BJ (cell line): ENCODE measurements at places on chromosomes 6 and 20.

DNA sequence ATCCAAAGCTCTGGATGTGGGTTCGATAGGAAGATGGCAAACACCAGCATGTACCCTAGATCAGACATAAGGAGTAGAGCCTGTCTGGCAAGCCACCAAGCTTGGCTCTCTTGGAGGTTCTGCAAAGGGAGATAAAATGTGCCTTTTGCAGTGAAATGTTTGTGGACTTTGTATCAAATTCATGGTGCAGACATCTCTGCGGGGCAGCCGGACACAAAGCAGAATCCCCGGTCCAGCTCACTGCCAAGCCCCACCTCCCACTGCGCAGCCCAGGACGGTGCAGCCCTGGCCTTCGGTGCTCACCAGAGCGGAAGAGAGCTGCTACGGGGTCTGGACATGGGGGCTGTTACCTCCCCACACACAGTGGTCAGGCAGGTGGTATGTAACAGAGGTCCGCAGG lies 333.6 kb upstream of the JARID2 start:
- DNase-seq, result no peak

DNA sequence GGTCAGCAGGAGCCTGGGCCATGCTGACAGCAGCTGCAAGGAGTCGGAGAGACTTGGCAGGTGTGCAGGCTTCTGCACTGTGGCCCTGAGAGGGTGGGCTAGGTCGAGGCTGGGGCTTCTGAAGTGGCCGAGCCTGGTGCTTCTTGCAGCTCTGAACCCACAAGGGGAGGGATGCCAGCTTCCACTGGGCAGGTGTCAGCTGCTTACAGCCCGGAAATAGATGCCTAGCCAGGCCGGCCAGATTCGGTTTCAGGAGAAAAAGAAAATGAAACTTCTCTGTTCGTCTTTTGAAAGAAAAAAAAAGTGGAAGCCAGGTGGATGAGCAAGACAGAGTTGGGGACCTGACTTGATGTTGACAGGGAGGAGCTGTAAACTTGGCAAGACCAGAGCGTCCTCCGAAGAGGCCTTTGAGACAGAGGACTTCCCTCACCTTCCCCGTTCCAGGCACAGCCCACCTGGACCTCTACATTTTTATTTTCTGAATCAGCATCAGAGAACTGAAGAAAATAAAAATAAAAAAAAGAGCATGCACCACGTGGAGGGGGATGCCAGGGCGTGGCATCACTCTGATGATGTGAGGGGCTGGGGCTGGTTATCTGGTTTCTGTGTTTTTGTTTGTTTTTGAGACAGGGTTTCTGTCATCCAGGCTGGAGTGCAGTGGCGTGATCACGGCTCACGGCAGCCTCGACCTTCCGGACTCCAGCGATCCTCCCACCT lies at the start of gene ZBP1:
TSS of gene ZBP1 (minus strand) at position 153 of the 717 bp plus-strand sequence. CDS start at position 22, 131 bp downstream.
- no peak for DNase-seq

DNA sequence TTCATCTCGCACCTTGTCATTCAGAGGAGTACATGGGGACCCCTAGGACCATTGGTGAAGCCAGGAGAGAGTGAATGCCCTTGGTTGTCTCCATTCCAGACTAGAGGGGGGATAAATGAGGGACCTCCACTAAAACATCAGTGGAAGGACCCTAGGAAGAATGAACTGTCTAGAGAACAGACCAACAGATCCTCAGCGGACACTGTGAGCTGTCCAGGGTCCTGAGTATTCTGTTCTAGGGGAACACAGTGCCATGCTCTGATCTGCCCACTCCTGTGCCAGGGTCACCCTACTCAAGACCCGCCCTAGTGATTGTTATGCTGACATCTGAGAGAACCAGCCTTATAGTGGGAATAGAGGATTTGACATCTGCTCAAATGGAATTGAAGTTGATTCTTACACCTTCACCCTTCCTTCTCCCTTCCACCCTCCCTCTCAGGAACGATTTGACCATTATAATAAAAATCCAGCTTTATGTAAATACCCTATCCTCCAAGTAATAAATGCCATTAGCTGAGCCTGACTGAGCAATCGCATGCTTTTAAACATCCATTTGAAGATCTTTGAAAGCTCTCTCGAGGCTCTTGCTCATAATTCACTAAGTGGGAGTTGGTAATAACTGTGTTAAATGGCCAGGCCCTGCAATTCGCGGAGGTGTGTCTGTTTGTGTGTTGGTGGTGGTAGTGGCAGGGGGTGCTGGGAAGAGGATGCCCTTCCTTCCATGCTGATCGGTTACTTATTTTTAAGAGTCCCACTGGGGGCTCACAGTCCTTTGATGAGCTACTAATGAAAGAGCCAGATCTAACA lies 43.6 kb upstream of the SLC32A1 start:
- DNase-seq, result no peak

- DNase-seq, result no peak
Observed at GRCh38 chr6:113146878-113147277, 710.3 kb upstream of the MARCKS start.

DNA sequence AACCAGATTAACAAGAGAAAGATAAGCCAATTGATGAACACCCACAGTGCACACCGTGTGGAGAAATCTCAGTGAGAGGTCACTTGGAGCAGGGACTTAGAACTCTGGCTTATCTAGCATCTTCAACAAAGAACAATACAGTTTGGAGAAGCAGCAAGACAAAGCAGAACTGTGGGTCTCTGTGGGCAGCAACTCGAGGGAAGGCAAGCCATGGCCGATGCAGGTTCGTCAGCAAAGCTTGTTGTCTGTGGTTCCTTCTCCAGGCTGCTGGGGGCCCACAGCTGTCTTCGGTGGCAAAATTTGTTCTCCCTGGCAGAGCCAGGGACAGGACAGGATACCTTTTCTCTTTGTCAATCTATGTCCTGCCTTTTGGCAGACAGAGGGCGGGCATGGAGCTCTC lies 22.1 kb downstream of the RPP40 start:
- no peak for DNase-seq

DNA sequence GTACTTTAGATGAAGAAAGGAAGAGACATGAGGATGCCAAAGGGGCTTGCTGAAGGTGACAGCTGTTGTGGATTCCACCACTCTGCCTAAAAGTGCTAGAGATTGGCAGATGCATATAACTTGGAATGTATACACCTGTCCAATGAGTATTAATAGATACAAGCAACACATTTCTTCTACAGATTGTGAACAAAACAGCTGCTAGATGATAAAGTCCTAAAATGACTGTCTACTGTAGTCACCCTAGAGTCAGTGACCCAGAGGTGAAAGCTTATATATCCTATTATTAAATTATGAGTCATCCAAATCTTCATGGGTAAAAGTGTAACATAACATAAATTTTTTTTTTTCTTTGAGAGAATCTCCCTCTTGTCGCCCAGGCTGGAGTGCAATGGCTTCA lies 5.2 kb downstream of the RNF217 start:
- DNase-seq, result no peak

DNA sequence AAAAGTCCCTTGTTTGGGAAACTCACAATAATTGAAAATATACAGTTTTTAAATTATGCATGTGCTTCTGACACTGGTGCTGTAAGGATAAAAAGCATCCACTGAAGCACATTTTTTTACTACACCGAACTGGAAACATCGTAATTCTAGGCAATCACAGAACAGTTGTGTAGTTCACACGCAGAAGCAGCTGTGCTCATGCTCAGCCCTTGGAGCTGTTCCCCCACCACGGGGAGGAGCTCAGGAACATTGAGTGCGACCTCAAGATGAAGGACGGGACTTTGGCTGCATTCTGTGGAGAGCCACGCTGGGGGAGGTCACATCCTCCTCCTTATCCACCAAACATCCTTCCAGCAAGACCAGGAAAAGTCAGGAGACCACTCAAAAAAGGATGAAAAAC lies 466.3 kb upstream of the CDH4 start:
- DNase-seq, result no peak

DNA sequence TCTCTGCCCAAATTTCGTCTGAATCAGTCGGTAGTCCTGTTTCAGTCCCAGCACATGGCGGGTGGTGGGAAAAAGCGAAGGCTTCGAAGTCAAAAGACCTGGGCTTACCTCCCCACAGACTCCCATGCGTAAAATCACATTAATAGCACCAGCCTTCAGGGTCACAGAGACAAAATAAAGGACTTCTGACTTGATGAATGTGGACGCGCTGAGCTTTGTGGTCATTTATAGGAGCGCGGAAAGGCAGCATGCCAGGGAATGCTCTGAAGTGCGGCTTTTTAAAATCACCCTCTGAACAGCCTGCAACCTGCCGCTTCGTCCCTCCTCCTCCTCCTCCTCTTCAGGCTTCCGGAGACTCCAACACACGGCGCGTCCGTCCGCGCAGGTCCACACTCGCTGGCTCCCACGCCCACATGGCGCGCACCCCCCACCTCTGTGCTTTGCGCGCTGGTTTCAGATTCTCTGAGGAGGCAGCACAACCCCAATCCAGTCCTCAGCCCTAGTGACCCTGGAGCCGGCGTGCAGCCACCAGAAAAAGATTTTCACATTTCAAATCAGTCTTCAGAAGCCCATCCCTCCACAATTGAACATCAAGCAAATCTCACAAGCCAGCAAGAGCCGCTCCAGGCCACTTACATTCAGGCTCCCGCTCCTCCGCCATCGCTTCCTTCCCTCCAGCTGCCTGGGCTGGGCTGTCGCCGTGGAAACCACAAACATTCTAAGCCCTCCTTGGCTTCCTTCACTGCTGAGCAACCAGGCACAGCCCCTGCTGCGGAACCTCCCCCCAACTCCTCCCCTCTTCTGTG lies at the start of gene C6orf118:
TSS of gene C6orf118 (minus strand) at position 680 of the 806 bp plus-strand sequence. CDS start at position 661, 19 bp downstream.
- no peak for DNase-seq

- DNase-seq, result no peak
Observed at GRCh38 chr6:45494416-45495135, 116.8 kb upstream of the SUPT3H start.

DNA sequence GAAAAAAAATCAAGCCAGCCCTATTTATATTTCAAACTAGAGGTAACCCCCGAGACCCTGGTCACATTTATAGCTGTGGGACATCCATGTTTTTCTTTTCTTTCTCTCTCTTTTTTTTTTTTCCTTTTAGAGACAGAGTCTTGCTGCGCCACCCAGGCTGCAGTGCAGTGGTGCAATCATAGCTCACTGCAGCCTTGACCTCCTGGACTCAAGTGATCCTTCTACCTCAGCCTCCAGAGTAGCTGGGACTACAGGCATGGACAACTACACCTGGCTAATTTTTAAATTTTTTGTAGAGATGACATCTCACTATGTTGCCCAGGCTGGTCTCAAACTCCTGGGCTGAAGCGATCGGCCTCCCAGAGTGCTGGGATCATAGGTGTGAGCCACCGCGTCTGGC lies 12.1 kb downstream of the MAVS start:
- DNase-seq, result no peak

DNA sequence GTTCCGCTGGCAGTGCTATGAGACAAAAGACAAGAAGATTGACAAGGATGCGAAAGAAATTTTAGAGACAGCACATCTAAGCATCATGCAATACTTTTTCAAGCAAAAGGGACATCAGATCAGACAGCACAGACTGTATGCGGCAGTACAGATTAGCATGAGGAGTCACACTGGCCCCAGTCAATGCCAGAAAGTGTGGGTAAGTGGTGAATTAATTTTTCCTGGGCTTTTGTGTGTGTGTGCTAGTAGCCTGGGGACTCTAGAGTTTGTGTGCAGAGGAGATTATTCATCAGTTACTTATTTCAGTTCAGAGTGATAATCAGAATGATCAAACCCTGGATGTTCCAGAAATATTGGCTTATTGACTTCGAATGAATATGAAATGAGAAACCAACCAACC lies 47.2 kb downstream of the LAMA4 start:
- no peak for DNase-seq

- DNase-seq, result no peak
Observed at GRCh38 chr6:154159126-154159525, 120.1 kb downstream of the OPRM1 start.

DNA sequence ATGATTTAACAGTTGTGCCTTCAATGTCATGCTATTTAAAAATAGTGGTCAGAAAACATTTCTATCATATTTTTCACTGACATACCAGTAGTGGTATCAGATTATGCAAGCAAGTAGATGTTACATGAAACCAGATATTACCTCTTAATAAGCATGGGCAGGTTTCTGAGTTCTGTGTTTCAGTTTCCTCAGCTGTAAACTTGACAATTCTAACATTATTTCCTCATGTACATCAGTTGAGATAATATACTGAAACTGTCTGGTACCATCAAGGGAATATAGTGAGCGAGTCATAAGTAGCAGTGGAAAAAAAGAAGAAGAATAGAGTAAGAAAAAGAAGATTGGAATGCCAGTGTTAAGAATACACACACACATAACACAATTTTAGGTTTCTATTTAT lies 477.9 kb upstream of the MANEA start:
- no peak for DNase-seq
